ENCODE measurements at places on chromosomes 7 and 10. TPM values are rescaled to one million over a fixed set of nuclear protein-coding genes. Genes with fewer than 3 reads are reported as not detected.

SEMA3A gene
- 84.3 TPM for polyA plus RNA-seq

FKBP9 gene
- polyA plus RNA-seq, result 230 TPM

SCRN1 gene
- polyA plus RNA-seq, result 107 TPM

SCART1 gene
- polyA plus RNA-seq, result 0.84 TPM

SPDYE16 gene
- polyA plus RNA-seq, result not detected

HMX3 gene
- polyA plus RNA-seq, result not detected

ADAMTS14 gene
- polyA plus RNA-seq, result 3.1 TPM

ASZ1 gene
- polyA plus RNA-seq, result 0.03 TPM

GIMAP1 gene
- polyA plus RNA-seq, result not detected
